ENCODE measurements at places on chromosomes 1 and 21. TPM values are rescaled to one million over a fixed set of nuclear protein-coding genes. Genes with fewer than 3 reads are reported as not detected.

SFN gene
- total RNA-seq = 4.0 TPM

VHLL gene
- total RNA-seq = not detected

PRAMEF11 gene
- not detected for total RNA-seq

SMIM1 gene
- 6.1 TPM for total RNA-seq

HSD3B2 gene
- total RNA-seq = not detected

DDR2 gene
- total RNA-seq = 2.1 TPM

SH3BP5L gene
- 28.4 TPM for total RNA-seq

TXNIP gene
- total RNA-seq = 10.3 TPM

All from H1 (cell line).